Right cardiac atrium (tissue), 5 donors: ENCODE measurements at places on chromosomes 1 and 21. TPM values are rescaled to one million over a fixed set of nuclear protein-coding genes. Genes with fewer than 3 reads are reported as not detected.

The ARHGEF16 gene
- polyA plus RNA-seq: 1.4 TPM

The S100A6 gene
- polyA plus RNA-seq: 819 TPM

The CFAP74 gene
- 0.11 TPM for polyA plus RNA-seq

The ERICH3 gene
- 0.07 TPM for polyA plus RNA-seq

The SPRR2F gene
- not detected for polyA plus RNA-seq

The CDCP2 gene
- polyA plus RNA-seq: not detected

The PM20D1 gene
- polyA plus RNA-seq: 1.0 TPM

The S100A1 gene
- polyA plus RNA-seq: 2,571 TPM

The WNT4 gene
- 0.05 TPM for polyA plus RNA-seq

The C1orf185 gene
- not detected for polyA plus RNA-seq

The ADAM30 gene
- not detected for polyA plus RNA-seq

The NBPF10 gene
- 0.48 TPM for polyA plus RNA-seq

The IGSF9 gene
- 1.3 TPM for polyA plus RNA-seq

The FAM177B gene
- 0.14 TPM for polyA plus RNA-seq

The AKIRIN1 gene
- polyA plus RNA-seq: 32.2 TPM

The VAV3 gene
- polyA plus RNA-seq: 0.79 TPM

The NEGR1 gene
- polyA plus RNA-seq: 9.1 TPM

The BRDT gene
- not detected for polyA plus RNA-seq

The OR2T35 gene
- polyA plus RNA-seq: not detected

The E2F2 gene
- polyA plus RNA-seq: 0.05 TPM

The OLFM3 gene
- polyA plus RNA-seq: not detected

The OPRD1 gene
- under 0.01 TPM for polyA plus RNA-seq

The RHD gene
- 0.16 TPM for polyA plus RNA-seq

The KRTAP22-2 gene
- polyA plus RNA-seq: not detected

The TBX15 gene
- 1.1 TPM for polyA plus RNA-seq

The LRRN2 gene
- 20.8 TPM for polyA plus RNA-seq

The FGR gene
- polyA plus RNA-seq: 3.5 TPM

The CLCA4 gene
- 0.07 TPM for polyA plus RNA-seq

The LEFTY1 gene
- polyA plus RNA-seq: 0.11 TPM
